B cell (primary cell): ENCODE measurements at places on chromosomes 2 and 18.

DNA sequence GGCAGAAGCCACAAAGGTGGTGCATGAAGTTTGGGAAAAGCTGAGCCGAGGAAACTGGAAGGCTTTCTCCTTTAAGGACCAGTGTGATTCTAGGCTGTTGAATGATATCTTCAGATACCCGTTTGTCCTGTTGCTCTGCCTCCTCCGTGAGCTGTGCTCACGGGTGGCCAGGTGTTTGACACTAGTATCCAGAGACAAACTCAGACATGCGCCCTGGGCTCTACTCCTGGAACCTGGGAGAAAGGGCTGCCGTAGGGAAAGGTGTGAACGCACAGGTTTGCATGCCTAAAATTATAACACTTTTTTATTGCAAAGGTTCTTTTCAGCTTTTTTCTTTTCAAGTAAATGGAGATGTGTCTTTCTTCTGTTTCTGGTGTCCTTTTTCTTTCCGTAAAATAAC lies 81.6 kb downstream of the AGAP1 start:
- no peak for DNase-seq

DNA sequence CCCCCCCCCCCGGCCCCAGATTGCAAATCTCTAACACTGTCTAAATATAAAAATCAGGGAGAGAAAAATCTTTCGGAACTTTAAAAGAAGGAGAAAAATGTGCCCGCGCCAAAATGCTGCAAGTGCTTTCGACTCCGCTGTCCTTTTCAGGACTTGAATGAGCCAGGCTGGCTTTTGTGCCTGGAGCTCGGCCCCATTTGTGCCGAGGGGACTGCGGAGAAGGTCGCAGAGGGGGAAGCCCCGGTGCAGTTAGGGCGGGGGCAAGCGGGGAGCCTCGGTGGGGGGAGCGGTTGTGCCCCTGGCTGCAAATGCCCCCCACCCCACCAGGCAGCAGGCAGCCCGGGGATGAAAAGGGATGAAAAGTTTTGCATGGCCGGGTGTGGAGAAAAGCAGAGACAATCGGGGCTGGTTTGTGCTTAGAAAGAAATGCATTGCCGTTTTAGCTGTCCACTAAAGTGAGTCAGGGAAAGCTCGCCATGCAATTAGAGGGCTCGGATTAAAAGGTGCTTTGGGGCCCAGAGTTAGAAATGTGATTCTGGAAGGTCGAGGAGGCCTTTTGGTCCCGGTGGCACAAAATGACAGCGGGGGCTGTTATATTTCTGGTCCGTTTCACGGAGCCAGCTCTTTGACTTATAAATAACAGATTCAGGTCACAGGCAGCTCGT lies 1.6 kb downstream of the INHBB start:
- no peak for DNase-seq

DNA sequence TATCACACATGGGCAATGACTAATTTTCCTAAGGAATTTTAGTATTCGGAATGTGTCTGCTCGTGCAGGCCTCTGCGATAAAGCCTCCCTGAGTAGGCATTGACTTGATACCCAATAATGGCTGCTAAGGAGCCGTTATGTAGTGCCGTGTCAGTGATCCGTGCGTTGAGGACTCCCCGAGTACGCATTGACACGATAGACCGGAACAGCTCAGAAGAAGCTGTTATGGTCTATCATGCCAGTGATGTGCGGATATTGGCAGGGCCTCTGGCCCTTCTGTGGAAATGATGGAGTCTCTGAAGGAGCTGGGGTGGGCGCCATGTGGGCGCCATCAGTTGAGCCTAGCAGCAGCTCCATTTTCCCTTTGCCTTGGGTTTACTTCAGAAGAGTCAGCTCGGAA lies 29.1 kb downstream of the ZEB2 start:
- no peak for DNase-seq

DNA sequence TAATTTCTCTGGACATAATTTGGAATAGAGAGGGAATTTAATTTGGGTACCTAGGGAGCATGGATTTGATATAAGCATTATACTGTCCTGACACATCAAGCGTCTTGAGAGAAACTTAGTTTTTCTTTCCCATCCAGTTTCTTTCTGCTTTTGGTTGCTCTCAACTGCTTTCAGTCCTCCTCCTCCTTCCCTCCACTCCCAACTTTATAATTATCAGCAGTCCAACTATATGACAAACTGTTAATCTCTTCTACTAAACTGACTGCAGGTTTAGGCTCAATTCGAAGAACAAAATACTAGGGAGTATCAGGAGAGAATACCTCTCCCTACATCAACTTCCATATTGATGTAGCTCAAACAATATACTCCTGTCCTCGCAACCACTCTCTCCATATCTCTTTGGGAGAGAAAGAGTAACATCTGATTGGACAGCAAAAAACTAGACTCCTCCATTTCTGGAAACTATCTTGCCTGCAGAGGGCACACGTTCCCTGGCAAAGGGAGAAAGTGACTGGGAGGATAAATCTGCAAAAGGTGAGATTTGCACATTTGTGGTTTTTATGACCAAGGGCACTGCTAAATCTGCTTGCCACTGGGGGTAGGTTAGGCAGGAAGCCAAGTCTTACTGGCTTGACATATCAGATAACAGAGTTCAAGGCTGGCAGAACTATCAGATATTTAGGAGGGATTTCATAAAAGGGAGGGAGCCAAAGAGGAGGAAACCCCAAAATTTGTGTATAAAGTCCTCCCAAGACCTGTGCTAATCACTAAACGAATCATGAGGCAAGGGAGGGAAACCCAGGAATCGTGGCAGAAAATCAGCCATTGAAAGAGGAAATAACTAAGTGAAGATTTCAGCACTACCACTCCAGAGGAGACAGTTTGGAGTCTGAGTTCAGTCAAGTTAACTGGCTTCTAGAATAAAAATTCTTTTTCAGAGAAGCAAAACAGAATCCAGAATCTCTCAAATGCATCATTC lies 40.0 kb downstream of the ICA1L start:
- peak; percentile 45 for DNase-seq

DNA sequence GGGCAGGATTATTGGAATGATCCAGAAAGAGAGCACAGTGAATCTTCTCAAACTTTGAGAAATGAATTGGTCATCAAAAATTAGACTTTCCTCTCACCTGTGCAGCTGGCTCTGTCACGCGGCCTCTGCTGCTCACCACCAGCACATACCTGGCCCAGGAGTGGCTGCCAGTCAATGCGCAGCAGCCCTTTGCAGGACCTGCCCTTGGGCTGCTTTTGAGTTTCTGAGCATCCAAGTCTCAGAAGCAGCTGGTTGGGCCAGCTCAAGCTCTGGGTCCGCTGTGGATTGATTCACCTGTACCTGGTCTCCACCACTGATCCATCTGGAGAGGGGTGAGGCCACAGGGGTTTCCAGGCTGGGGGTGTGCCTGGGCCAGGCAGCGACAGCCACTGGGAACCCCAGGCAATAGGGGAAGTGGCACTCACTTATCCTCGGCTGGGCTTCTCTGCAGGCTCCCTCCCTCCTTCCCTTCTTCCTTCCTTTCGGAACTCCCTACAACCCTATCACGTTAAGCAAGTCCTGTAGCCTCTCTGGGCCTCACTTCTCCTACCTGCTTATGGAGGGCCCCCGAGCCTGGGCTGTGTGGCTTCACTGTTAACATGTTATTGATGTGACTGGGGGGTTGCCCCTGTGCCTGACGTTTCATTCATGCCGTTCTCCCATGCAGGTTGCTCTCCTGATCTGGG lies 48.1 kb downstream of the SH3BP4 start:
- DNase-seq = no peak

- DNase-seq = no peak
These were observed 849.4 kb downstream of the SLC4A3 start for GRCh38 chr2:220476877-220477276.
